ENCODE measurements at places on chromosomes 2 and 18.

GRCh38 chr18:79403723-79404566 lies 8.2 kb downstream of the NFATC1 start:
- no peak for DNase-seq

- DNase-seq: no peak
Observed at GRCh38 chr2:60453301-60453700, 100.2 kb downstream of the BCL11A start.

DNA sequence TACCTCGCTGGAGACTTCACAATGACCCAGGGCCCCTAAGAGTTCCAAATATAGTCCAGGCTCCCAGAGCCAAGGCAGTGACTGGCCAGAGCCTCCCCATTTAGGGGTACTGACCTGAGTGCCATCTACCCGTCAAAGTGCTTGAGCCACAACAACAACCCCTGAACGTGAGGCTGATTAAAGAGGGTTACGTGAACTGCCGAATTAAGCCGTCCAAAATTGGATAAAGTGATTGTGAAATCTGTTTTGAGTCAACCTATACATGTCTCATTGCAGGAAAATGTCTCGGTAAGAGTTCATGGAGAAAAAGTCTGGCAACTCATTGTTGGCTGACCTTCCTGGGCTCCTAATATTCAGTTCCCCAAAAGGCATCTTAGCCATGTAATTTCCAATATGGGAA lies 116.3 kb downstream of the TTC32 start:
- DNase-seq: no peak

DNA sequence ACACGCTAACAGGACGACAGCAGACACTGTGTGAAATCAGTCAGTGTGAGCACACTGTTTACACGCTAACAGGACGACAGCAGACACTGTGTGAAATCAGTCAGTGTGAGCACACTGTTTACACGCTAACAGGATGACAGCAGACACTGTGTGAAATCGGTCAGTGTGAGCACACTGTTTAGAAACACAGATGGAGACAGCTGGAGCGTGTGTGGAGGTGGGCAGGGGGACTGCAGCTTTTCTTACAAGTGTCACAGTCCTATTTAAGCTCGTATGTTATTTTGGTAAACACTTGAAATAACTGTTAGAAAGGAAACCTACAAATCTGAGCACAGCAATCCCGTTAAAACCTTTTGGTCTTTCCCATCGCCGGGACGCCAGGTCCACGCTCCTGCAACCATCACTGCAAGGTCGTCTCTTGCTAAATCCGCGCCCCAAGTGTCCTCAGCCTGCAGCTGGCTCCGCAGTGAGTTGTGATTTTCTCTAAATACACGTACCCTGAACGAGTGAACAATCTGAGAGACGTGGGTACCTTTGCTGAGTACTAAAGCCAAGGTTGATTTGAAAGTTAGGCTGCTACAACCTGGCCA lies 58.9 kb upstream of the CTDP1 start:
- no peak for DNase-seq

GRCh38 chr2:80930777-80931176 lies 626.2 kb upstream of the LRRTM1 start:
- no peak for DNase-seq

- no peak for DNase-seq
Observed at GRCh38 chr18:9612977-9613376, 1.4 kb downstream of the PPP4R1 start.

DNA sequence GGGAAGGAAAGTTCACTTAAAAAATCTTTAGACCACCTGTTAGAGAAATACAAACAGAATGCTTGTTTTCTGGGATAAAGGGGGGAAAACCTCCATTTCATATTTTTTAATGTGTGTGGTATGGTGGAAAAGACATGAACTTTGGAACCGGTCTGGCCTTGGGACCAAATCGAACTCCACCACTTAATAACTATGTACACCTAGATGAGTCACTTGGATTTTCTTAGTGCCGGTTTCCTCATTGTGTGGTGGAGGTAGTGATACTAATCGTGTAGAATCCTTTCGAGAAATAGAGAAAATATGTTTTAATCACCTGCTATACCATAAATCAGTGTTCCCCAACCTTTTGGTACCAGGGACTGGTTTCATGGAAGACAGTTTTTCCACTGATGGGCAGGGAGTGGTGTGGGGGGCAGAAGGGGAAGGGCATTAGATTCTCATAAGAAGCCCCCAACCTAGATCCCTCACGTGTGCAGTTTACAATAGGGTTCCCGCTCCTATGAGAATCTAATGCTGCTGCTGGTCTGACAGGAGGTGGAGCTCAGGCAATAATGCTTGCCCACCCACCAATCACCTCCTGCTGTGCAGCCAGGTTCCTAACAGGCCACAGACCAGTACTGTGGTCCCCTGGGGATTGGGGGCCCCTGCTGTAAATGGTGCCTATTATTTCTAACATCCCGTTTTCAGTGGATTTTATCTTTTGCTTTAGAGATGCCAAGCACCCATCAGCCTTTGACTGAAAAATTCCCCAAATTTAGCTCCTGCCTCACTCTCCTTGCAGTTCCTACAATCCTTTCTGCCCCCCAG lies 308.8 kb downstream of the PRKCE start:
- DNase-seq: no peak

All from activated T-helper 1 cell treated with anti-CD3 and anti-CD28 coated beads, Interleukin-12 subunit alpha, Interleukin-12 subunit beta, Interleukin-2, Interleukin-4 antibody, amounts not matched to agents 30 ng/mL and 10 ng/mL and 1 ng/mL, durations not matched to agents 14 hours and 24 hours and 36 hours (primary cell).